ENCODE measurements at places on chromosomes 16 and 17.

DNA sequence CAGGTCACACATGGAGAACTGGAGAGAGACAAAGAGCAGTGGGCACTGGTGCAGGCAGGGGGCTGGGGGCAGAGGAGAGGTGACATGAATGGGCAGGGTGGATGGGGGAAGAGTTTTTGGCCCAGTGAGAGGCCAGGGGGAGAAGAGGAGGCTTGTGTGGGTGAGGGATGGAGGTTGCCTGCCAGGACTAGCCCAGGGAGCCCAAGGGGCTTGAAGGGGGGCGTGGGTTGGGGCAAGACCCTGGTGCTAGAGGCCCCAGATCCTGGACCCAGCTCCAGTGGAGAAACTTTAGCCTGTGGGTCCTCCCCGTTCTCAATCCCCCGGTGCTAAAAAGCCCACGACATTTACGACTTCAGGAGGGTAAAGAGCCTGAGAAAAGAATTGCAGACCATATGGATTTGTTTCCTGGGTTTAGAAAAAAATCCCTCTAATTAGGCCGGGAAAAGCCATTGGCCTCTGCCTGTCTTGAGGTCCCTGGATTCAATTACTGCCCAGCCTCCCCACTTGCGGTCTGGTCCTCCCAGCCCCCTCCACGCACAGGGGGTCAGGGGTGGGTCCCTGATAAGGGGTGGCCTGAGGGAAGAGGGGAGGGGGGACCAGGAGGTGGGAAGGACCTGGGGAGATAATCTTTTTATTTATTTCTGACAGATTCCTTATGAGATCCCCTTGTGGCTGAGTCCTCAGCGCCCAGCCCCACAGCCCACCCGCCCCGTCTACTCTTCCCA, 33.0 kb downstream of the NGFR start:
- DNase-seq, result no peak

DNA sequence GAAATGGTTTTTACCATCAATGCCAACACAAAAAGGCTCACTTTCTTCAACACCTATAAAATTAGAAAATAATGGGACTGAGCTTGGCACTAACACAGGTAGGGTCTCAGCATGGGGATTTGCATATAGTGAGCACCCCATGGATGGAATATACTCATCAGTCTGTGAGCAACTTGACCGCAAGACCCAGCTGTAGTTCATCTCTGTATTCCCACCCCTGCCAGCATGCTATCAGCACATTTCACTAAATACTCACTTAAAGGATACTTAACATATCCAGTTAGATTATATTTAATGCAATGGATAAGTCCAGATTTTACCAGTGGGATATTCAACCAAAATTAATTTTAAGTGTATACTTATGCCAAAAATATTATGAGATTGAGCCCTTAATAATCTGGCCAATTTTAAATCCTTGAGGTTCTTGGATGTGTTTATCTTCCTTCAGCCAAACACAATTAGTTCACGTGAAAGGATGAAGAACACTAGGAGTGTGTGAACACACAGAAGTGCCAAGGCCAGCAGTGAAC, 66.7 kb downstream of the C16orf95 start:
- DNase-seq, result no peak

GRCh38 chr16:85704011-85704410, 15.3 kb upstream of the GINS2 start:
- no peak for DNase-seq

GRCh38 chr16:84518804-84519341, 14.4 kb upstream of the MEAK7 start:
- no peak for DNase-seq

- no peak for DNase-seq
Measured at GRCh38 chr16:19636436-19637267, 81.1 kb downstream of the VPS35L start.

DNA sequence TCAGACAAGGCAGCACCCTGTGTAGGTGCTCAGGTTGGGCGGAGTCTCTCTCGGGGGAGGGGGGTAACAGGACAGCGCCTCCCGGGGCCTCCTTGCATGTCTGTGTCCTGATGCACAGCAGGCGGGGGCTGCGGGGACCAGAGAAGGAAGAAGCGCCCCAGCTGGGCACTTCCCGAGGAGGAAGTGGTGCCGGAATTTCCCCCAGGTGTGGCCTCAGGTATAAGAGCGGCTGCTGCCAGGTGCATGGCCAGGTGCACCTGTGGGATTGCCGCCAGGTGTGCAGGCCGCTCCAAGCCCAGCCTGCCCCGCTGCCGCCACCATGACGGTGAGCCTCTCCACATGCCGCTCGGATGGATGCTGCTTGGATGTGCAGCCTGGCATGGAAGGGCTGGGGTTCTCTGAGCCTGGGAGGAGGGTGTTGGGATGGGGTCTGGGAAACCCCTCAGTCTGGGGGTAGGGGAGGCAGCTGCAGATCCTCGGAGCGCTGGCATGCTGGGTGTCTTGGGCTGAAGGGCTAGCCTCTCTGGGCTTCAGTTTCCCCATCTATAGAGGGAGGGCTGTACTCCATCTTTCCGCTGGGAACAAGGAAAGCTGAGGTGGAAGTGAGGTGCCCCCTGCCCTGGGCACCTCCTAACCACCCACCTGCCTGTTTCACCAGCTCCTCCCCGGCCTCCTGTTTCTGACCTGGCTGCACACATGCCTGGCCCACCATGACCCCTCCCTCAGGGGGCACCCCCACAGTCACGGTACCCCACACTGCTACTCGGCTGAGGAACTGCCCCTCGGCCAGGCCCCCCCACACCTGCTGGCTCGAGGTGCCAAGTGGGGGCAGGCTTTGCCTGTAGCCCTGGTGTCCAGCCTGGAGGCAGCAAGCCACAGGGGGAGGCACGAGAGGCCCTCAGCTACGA, at the start of gene IL17C:
TSS of gene IL17C (plus strand) at position 250 of the 908 bp plus-strand sequence. CDS start at position 320, 70 bp downstream.
- DNase-seq, result no peak

- DNase-seq, result no peak
Measured at GRCh38 chr16:83554540-83554939, 253.2 kb upstream of the HSBP1 start.

- DNase-seq, result no peak
Measured at GRCh38 chr17:35968520-35969054, 12.7 kb downstream of the CCL16 start.

Data from H54 (cell line).